DMS 273 treated with DMSO at 0.1 percent for 48 hours (cell line): ENCODE measurements at places on chromosomes 13 and 19.

- no peak for DNase-seq
Observed at GRCh38 chr13:111262715-111263114, 57.7 kb upstream of the TEX29 start.

DNA sequence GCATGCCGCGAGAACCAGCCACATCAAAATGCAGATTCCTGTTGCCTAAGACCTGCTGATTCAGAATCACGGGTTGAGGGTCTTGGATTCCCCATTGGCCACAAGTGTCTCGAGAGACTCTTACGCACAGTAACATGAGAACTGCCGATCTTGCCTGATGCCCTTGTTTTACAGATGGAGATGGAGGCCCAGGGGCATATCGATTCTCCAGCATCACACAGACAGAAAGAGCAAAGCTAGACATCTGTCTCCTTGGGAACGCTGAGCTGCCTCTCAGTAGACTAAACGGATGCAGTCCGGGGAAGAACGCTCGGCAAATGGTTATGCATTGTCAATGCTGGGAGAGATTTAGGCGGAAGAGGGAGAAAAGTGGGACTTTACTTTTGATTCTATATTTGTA is 5.4 kb downstream of the NLRP12 start:
- no peak for DNase-seq

DNA sequence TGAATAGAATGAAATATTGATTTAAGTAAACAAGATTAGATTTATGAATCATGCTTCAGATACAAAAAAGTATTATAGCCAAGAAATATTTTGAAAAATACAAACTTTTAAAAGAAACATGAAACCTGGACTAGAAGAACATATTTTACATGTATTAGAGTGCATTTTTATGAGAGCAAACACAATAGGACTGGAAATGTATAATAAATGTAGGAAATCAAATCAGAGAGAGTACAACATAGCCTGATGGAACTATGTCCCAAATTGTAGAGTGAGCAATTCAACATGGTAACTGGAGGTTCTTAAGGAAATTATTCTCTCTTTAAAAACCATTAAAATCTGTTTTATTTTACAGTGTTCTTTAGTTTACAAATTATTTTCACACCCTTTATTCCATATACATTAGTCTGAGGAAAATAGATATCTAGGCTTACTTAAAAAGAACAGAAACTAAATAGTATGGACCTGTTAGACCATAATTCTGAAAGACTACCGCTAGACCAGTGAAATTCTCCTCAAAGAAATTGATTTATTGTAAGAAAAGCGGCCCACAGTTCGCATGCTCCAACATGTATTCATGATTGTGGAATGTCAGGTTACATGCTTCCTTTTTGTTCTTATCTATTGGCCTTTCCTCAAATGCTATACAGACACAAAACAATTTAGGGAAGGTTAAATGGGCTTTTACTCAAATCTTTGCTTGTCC is 1526.5 kb upstream of the SLC10A2 start:
- no peak for DNase-seq

DNA sequence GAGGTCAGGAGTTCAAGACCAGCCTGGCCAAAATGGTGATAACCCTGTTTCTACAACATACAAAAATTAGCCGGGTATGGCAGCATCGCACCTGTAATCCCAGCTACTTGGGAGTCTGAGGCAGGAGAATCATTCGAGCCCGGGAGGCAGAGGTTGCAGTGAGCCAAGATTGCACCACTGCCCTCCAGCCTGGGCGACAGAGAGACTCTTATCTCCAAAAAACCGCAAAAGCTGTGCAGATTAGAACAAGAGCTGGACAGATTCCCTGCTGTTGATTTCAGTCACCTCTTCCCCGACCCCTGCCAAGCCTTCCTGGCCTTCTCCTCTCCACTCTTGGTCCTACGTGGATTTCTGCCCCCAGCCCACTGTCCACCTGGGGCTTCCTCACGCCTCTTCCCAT is 8.3 kb downstream of the CAMSAP3 start:
- DNase-seq = no peak

DNA sequence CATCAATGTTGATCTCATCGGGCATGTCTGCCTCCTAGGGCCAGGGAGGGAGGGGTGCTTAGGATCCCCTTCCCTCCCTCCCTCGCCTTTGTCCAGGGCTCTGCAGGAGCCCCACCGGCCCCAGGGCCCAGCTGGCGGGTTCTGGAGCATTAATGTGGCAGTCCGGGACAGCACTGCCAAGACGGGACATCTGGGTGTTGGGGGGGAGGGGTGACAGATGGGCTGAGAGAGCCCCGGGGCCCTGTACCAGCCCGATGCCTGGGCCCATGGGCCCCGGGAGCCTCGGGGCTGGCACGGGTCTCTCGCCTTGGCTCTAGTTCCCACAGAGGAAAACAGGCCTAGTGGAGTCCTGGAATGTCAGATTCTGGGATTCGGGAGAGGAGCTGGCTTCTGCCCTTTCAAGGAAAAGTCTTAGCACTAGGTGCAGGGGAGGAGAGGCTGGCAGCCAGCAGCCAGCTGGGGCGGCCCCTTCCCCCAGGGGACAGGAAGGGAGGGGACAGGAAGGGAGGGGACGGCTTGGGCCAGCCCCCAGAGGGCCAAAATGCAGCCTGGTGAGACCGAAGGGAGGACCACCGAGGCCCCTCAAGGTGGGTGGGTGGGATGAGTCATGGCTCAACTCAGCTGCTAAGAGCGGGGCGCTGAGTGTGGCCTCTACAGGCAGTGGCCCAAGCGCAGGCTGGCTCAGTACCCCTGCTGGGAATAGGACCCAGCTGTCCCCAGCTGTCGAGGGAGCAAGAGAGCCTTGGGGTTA is 3.1 kb downstream of the PPP1R14A start:
- peak; percentile 86 for DNase-seq

DNA sequence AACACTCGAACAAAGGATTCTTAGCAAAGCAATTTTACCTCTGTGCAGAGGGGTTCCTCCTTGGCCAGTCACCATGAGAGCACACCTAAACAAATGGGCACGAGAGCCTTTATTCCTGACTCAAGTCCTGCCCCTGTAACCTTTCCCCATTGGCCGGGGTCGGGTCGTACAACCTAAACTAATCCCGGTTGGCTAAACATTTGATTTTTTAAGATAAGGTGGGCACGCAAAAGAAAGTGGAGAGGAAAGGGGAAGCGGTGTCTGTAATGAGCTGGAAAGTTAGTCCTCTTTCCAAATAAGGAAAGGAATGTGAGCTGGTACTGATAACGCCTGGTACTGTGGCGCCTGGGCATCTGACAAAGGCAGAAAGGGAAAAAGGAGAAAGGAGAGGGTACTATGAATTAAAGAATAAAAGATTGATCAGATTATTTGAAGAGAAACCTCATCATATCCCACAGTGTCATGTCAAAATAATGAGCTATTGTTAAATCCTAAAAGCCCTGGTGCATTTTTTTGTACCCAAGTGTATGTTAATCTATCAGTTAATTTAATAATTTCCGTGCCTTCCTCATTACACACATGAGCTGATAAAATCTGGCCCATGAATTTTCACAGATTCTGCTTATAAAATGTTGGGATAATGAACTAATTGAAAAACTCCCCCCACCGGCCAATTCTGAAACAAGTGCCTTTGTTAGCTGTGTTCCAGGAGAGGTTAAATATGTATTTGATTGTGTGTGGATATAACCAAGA is 335.7 kb downstream of the RFC3 start:
- no peak for DNase-seq

DNA sequence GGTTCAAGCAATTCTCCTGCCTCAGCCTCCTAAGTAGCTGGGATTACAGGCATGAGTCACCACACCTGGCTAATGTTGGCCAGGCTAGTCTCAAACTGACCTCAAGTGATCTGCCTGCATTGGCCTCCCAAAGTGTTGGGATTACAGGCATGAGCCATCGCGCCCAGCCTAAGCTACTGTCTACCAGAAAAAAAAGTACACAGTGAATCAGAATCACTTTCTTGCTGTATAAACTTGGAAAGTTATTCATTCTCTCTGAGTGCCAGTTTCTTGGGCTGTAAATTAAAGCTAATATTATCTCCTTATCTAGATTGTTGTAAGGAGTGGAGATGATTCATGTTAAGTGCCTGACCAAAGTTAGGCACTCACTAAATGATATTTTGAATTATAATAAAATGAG is 242.8 kb downstream of the ENOX1 start:
- DNase-seq = no peak

GRCh38 chr13:35984776-35985453 is 146.3 kb downstream of the DCLK1 start:
- no peak for DNase-seq

- DNase-seq = no peak
Observed at GRCh38 chr13:28819735-28820098, 422 bp upstream of the MTUS2 start.

DNA sequence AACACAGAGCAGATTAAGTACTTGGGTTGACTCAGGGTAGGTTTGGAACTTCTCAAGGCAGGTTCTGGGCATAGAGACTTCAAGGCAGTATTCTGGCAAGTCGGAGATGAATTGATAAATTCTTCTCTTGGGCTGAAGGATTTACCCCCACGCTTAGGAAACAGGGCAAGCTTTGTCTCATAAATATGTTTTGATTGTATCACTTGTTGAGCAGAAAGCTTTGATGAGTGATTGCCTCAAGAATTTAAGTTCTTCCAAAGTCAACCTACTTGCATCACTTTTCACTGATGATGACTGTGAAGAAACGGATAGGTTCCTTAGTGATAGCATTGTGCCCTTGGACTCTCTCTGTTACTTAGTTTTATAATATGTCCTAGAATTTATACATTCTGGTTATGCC is 258.6 kb upstream of the DACH1 start:
- DNase-seq = no peak

DNA sequence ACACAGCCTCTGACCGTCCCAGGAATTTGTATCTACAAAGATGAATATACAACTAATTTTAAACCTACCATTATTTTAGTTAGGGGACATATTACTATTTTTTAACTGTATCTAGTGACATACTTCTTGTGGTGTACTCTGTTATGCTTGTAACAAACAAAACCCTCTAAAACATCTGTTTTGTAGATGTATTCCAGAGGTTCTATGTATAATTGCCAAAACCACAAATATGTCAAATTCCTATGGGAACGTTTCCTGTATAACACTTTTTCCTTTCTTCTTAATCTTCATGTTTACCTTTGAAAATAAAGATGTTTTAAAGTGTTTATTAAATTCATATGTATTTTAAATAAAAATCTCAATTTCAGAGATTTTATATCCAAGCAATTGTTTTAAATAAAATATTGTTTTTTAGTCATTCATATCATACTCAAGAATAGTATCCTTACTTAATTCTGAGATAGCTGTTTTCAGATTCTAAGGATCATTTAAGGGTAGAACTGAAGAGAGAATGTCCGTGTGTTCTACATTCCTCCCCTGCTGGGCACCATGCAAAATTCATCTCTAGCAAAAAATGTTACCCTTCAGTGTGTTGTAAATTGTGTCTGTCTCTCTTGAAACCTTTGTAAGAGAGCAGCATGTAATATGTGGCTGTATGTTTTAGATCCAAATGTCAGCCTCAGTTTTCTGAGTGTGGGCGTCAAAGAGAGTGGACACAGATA is 1327.7 kb downstream of the EFNB2 start:
- no peak for DNase-seq
